Renal pelvis (tissue), 12 donors: ENCODE measurements at places on chromosomes 7 and 10. TPM values are rescaled to one million over a fixed set of nuclear protein-coding genes. Genes with fewer than 3 reads are reported as not detected.

ZC3HAV1 gene
- 17.2 TPM for polyA plus RNA-seq

- DNase-seq: peak; percentile 9
Observed at GRCh38 chr7:134174795-134175261, 47.7 kb downstream of the LRGUK start.

MYL10 gene
- polyA plus RNA-seq: 0.36 TPM

DNA sequence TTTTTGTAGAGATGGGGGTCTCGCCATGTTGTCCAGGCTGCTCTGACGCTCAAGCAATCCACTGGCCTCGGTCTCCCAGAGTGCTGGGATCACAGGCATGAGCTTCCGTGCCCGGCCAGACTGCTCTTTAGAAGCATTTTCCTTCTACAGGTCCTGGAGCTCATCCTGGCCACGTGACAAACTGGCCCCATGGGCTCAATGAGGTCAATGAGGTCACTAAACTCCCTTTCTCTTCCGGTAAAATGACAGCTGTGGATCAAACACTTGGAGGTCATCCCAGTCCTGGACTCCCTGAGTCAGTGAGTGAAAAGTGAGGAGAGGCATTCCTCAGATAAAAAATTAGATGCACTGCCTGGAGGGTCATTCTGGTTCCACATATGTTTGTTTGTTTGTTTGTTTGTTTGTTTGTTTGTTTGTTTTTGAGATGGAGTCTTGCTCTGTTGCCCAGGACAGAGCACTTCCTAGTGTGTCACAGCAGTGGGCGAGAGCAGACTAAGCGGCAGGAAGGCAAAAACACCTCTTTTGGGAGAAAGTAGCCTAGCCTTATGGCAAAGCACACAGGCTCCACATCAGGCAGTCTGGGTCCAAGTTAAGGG, 134.9 kb downstream of the TNS3 start:
- DNase-seq: no peak

- no peak for DNase-seq
Observed at GRCh38 chr10:129322933-129323820, 143.9 kb upstream of the MGMT start.

- peak; percentile 29 for DNase-seq
Observed at GRCh38 chr7:12210179-12211053, 678 bp upstream of the TMEM106B start.

- DNase-seq: no peak
Observed at GRCh38 chr7:12557282-12557681, 13.2 kb upstream of the SCIN start.

- no peak for DNase-seq
Observed at GRCh38 chr10:16999665-17000451, 129.8 kb downstream of the CUBN start.

DNA sequence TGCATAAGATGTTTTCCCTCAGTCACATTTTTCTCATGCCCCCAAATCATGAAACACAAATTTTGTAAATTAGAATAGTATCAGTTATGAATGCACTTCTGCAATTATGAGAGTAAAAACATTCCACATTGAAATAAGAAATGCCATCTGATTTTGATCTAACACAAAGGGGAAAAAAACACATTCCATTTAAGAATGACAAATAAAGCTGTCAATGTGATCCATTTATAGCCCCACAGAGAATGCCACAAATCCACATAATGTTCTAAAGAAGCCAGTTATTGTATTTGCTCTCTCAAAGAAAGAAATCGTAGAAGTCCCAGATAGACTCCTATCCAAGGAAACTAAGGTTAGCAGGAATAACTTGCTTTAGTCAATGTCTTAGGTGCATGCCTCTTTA, 48.7 kb upstream of the RHOBTB1 start:
- no peak for DNase-seq

DNA sequence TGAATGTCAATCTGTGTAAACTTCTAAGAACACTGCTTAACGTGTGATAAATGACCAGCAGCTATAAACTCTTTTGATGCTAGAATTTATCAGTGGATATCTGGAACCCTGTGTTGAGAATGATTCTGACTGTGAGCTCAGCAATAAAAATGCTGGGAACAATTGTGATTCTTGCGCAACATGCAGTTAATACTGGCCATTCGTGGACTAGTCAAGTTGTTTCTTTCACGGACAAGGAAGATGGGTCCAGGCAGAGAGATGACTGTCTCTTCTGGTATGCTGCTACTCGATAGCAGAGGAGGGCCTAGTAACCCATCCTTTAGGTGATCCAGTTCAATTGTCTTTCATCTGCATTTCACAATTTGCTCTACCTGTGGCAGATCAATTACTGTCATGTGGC, 394.8 kb upstream of the IGFBP3 start:
- no peak for DNase-seq

CHST3 gene
- 17.9 TPM for polyA plus RNA-seq

DNA sequence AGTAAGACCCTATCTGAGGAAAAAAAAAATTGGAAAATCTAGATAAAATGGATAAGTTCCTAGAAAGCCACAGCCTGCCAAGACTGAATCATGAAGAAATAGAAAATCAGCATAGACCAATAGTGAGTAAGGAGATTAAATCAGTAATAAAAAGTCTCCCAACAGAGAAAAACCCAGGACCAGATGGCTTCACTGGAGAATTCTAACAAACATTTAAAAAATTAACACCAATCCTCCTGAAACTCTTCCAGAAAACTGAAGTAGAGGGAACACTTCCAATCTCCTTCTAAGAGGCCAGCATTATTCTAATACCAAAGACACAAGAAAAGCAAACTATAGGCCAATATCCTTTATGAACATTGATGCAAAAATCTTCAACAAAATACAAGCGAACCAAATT, 8.8 kb upstream of the LIMK1 start:
- DNase-seq: no peak

AKR1C8 gene
- 0.28 TPM for polyA plus RNA-seq

- no peak for DNase-seq
Observed at GRCh38 chr10:44478876-44479705, 94.2 kb upstream of the CXCL12 start.

DNA sequence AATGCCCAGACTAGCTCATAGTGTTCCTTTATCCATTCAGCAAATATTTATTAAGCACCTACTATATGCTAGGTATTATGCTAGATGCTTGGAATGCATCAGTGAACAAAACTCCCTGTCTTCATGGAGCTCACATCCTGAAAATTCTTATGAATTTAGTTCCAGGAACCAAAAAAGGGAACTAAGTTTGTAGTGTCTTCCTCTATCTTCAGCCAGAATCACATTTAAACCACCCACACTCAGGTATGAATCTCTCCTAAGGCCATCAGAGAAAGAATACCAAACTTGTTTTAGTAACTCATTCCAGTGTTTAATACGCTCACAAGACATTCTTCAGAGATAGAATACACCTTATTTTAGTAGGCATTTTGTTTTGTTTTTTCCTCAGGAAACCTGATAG, 10.1 kb upstream of the EGR2 start:
- DNase-seq: no peak

DNA sequence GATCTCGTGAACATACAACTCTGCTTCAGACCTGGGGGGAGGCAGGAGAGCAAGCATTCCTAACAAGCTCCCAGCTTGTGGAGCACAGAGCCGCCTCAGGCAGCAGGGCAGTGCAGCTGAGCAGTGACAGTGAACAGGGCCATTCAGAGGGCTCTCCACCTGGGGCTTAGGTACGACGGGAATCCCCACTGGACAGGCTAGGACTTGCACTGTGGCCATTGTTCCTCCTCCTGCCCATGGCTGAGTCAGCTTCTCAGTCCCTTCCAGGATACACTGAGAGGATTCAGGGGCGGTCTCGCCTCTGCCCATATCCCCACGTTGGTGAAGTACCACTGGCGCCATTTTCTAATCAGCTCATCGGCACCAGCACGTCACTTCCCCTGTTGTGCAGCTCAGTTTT, 71.1 kb downstream of the FIGNL1 start:
- no peak for DNase-seq

DNA sequence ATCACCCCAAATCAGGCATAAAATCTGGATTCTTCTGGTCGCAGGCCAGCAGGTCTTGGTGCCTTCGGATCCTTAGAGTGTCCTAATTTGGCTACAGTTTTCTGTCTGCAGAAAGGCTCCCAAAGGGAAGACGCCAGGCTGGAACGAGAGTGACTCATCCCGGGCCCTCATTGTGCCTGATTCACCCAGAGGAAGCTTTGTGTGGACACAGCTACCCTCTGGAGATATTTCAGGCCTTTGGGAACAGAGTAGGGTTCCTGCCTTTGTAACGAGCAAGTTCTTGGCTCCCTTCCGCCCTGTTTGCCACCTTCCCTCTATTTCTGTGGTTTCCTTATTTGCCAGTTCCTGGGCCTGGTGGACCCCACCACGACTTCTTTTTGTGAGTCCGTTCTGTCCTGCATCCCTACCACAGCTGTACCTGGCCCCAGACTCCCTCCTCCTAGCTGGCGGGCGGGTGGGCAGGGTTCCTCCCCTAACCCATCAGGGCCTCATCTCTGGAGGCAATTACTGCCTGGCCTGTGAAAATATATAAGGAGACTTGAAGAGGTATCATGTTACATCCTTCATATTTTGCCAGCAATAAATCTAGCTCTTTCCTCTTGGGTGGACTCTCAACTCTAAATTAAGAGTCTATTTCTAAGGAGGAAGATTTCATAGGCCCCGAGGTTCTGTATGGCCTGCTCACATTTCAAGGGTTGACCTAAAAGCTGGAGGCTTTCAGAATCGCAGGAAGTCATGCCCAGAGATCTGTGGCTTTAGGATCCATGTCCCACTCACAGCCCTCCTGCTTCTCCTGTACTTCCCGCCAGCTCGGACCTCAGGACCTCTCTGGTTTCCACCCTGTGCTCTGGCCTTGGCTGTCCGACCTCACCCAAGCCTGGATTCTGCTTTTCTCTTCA, 219.2 kb upstream of the ZNF32 start:
- peak; percentile 78 for DNase-seq

ARL4A gene
- polyA plus RNA-seq: 22.5 TPM

DNA sequence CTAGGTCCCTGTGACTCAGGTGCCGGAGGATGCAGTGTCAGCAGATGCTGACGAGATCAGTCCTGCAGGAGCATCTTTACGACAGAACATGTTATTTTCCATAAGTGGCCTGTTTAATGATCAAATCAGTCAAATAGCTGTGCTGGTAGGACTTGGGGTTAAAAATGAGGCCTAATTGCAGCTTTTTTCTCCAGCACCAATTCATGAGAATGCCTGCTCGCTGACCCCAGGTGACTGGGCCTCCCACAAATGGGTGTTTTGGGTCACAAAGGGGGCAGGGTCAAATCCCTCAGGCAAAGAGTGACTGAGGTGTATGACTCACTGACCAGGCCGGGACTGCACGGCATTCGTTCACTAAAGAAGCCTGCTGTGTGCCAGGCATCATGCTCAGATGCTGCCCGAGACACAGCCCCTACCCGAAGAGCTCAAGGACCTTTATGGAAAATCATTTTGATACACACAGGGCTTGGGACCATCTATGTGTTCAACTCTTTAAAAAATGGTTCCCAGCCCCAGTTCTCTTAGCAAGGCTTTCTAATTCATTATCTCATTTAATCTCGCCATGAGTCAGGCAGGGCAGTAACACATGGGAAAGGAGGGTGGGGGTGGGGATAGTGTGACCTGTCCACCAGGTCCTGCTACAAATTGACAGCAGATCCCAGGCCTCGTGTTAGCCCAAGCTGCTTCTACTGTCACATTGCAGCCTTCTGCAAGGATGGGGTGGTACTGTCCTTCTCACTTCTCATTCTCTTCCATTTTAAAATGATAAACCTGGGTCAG, 21.1 kb downstream of the ZNF775 start:
- no peak for DNase-seq

- DNase-seq: no peak
Observed at GRCh38 chr10:88986549-88987242, 3.9 kb upstream of the FAS start.

GRCh38 chr10:15571575-15571974, 148.1 kb downstream of the ITGA8 start:
- peak; percentile 62 for DNase-seq

GRCh38 chr7:26507108-26507987, 215.7 kb downstream of the SNX10 start:
- no peak for DNase-seq

NODAL gene
- 1.1 TPM for polyA plus RNA-seq

HGF gene
- polyA plus RNA-seq: 2.4 TPM

- DNase-seq: no peak
Observed at GRCh38 chr10:43943818-43944360, 295.2 kb upstream of the ZNF32 start.

DNA sequence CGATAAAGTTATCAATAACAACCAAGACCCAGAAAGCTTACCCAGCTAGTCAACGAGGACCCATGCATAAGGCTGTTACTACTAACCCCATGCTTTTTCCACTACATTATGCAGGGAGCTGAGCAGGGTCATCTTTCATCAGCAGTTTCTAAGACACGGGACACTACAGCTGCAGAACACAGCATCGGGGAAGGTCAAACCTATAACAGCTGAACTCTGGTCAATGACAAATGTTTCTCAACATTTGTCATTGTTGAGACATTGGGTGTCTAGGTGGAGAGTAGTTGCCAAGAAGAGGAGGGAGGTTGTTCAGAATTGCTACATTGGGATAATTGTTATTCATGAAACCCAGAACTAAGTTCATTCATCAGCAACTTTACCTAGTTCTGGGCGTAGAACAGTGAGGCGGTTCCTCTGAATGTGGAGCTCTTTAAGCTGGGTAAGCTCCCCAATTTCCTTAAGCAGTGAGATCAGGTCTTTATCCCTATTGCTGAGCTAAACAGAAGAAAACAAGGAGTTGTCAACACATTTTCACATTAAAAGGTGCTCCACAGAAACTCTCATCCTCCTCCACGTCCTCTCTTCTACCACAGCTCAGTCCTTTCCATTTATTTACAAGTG, 105.6 kb downstream of the ZNF22 start:
- no peak for DNase-seq

DNA sequence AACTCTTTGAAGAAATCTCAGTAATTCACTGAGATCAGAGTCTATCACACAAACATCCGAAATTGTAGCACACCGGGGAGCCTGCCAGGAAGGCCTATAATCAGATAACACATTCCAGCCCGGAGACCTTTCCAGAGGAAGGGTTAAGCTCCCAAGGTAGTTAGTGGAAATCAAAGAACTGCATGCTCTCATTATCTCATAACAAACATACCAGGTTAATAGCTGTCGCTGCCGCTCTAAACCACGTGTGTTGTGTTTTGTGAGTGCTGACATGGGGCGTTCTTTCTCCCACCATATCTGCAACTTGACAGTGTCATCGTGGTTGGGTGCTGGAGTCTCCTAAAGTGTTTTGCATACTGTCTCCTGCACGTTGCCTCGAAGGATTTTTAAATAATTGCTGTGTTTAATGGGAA, 120.7 kb upstream of the CARD11 start:
- no peak for DNase-seq

- DNase-seq: no peak
Observed at GRCh38 chr10:71031026-71031425, 142.7 kb upstream of the PCBD1 start.

DNA sequence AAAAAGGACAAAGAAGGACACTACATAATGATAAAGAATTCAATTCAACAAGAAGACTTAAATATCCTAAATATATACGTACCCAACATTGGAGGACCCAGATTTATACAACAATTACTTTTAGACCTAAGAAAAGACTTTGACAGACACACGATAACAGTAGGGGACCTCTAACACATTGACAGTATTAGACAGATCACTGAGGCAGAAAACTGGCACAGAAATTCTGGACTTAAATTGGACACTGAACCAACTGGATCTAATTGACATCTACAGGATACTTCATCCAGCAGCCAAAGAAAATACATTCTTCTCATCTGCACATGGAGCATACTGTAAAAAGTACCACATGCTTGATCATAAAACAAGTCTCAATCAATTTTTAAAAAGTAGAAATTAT, 103.8 kb downstream of the DGKI start:
- DNase-seq: no peak
